ENCODE measurements at places on chromosomes 7 and 10.

DNA sequence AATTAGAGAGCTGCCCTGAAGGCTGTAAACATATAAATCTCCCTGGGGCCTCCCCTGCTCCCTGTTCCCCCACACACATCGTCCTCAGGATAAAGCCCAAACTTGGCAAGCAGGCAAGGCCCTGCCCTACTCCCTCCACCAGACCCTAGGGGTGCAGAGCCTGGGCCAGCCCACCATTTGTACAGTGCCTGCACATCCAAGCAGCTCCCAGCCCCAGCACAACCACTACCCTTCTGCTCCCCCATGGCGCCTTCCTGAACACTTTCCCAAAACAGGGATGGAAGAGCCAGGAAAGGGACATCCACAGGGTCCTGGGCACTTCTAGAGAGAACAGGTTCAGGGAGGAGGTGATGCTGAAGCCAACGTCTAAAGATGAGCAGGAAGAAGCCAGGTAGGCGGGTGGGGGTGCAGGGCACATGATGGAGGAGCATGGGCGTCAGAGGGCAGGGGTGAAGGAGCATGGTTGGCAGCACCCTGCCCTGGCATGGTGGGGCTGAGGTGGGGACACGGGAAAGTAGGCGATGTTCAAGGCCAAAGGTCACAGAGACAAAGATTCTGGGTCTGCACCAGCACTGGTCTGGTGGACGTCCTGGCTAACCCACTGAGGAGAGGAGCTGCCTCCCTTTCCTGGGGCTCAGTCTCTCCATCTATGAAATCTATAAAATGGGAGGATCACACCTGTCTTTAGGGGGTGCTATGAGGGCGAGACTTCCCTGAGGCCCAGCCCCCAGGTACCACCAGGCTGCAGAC is 140.6 kb downstream of the ARHGAP22 start:
- DNase-seq, result no peak

DNA sequence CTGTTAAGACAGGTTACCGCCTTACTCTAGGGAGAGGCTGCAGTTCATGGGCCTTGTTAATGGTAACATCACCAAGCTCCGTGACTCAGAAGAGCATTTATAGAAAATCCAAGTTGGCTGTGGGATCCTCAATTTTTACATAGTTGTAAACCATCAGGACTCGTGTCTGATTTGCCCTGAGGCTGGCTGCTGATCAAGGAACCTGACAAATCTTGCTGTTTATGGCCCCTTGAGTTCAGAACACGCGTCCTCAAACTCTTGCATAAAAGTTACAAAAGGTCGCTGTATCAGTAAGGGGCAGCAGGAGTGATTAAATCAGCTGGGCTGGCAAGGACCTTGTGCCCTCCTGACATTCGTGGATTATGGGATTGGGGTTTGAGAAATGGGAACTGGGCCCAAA is 4.6 kb downstream of the SLC13A4 start:
- DNase-seq, result no peak

- DNase-seq, result no peak
Observed at GRCh38 chr10:11435581-11435981, 175.9 kb downstream of the USP6NL start.

DNA sequence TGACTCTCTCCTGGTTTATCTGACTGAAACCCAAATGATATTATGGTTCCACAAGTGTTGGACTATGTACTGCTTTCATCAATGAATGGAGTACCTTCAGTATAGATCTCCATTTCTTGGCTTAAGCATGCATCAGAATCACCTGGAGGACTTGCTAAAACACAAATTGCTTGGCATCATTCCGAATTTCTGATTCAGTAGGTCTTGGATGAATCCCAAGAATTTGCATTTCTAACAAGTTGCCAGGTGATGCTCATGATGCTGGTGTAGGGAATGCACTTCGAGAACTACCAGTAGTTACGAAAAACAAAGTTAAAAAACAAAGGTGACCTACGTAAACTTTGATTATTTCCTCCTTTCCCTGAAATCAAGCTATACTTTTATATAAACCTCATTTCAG is 119.0 kb upstream of the FEZF1 start:
- no peak for DNase-seq

DNA sequence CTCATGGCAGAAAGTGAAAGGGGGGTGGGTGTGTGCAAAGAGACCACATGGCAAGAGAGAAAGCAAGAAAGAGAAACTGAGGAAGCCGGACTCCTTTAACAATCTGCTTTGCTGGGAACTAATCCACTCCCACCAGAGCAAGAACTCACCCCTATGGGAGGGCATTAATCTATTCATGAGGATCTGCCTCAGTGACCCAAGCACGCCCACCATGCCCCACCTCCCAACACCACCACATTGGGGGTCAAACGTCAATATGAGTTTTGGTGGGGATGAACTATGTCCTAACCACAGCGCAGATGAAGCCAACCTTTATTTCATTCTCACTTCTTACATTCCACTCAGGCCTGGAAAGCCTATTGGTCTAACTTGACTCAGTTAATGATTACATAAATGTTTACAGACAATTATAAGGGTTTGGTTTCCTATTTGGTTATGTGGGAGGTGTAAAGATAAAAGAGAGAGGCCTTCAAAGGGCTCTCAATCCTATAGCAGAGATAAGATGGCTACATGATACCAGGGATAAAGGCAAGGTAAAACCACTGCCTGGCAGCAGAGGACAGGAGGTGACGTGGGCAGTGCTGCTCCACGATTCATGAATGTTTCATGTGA is 601.8 kb downstream of the PARD3 start:
- DNase-seq, result no peak

DNA sequence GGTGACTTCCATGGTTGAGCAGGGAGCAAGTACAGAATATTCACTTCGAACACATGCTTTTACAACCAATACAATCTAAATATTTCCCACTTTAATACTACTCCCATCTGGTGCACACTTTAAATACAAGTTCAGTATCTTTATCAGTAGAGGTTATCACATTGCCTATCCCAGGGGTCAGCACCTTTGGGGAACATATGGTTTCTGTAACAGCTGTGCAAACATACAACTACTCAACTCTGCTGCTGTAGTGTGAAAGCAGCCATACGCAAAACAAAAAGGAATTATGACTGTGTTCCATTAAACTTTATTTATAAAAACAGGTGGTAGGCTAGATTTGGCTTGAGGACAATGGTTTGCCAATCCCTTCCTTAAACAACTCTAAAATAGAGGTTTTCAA is 157.5 kb downstream of the XPNPEP1 start:
- no peak for DNase-seq

DNA sequence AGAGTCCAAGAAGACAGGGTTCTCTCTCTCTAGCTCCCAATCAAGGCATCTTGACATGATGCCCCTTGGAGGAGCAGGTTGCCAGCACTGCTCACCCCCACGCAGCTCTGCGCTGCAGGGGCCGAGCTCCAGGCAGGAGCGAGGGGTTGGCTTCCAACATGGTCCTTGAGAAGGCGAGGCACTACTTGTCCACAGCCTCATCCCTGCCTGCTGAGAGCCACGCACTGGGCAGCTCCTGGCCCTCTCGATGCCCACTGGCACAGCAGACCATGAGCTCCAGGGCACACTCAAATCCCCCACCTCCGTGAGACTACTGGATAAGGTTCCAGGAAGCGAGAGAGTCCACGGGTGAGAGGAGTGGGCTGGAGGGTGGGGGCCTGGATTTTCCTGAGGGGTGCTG is 31.1 kb downstream of the RAMP3 start:
- no peak for DNase-seq

- DNase-seq, result no peak
Observed at GRCh38 chr7:23925088-23925487, 215.1 kb downstream of the STK31 start.

GRCh38 chr10:52853704-52854103 is 81.1 kb upstream of the MBL2 start:
- DNase-seq, result no peak

GRCh38 chr10:7932301-7933036 is 114.2 kb downstream of the TAF3 start:
- DNase-seq, result no peak

DNA sequence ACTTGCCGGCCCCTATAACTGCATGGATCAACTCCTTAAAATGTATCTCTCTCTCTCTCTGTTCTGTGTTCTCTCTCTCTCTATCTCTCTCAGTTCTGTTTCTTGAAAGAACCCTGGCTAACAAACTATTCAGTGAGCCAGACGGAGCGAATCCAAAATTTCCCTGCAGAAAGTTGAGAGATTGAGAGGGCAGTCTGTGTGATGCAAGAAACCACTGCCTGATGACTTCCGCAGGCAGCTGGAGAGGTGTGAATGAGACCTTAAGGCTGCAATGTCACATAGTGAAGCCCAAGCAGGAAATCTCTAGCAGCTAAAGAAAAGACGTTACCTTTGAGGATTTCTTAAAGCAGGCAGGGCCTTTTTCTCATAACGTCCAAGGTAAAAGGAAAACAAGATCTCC is 17.3 kb downstream of the FAM107B start:
- DNase-seq, result no peak

- no peak for DNase-seq
Observed at GRCh38 chr7:78607099-78607498, 808.5 kb downstream of the PHTF2 start.

- DNase-seq, result no peak
Observed at GRCh38 chr7:83355143-83355542, 192.5 kb upstream of the PCLO start.

DNA sequence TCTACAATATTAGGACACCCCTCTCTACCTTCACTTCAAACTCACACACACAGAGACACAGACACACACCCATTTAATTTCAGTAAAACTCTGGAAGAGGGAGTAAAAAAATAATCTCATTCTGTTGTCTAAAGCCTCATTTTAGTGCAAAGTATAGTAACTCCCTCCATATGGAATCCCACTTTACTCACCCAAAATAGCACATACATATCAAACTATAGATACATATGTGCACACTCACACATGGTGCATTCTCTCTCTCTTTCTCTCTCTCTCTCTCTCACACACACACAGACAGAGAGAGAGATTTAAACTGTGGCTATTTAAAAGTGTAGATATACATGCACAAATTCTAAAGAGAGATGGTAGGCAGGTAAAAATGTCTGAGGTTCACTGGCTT is 179.6 kb upstream of the PTN start:
- no peak for DNase-seq

GRCh38 chr10:121157998-121158397 is 306.8 kb downstream of the WDR11 start:
- DNase-seq, result no peak

DNA sequence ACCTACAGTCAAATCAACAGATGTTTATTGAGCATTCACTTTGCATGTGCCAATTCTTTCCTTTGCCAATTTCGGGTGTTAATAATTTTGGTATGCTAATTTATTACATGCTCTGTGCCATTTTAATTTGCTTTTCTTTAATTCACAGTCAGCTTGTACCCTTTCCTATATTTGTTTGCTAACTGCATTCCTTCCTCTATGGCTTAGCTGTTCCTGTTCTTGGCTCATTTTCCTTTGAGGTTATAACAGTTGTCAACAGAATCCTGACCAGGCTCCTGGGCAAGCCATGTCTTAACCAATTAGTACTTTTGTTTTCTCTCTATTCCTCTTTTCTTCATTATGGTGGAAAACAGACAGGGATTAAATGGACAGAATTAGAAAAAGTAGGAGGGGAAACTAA is 73.6 kb upstream of the RPA3 start:
- DNase-seq, result no peak

GRCh38 chr7:38375453-38375852 is 102.0 kb upstream of the TARP start:
- no peak for DNase-seq

DNA sequence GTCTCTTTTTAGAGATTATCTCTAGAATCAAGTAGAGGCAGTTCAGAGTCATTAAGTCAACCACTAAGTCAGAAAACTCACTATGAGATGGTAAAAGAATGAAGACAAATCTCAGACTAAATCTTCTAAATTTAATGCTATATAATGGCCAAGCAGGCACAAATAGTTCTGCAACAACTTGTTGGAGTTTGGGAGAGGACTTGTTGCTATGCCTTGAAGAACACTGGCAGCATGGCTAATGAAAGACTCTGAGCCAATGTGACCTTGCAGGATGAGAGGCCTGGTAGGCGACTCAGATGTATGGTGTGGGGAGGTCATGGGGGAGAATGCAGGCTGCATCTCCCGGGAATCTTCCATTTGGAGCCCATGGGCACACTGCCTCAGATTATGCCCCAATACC is 128.7 kb downstream of the C1GALT1 start:
- DNase-seq, result no peak

- no peak for DNase-seq
Observed at GRCh38 chr7:108345710-108346336, 110.4 kb downstream of the NRCAM start.

GRCh38 chr7:44633254-44634186 is 27.1 kb downstream of the OGDH start:
- DNase-seq, result no peak

- DNase-seq, result no peak
Observed at GRCh38 chr7:85221796-85222195, 34.9 kb upstream of the SEMA3D start.

- no peak for DNase-seq
Observed at GRCh38 chr10:117399341-117400196, 24.3 kb upstream of the PDZD8 start.

GRCh38 chr10:24974976-24975375 is 22.6 kb upstream of the PRTFDC1 start:
- no peak for DNase-seq

GRCh38 chr7:69610374-69611084 is 12.3 kb downstream of the AUTS2 start:
- DNase-seq, result no peak

- no peak for DNase-seq
Observed at GRCh38 chr10:11237571-11237970, 219.9 kb downstream of the CELF2 start.

DNA sequence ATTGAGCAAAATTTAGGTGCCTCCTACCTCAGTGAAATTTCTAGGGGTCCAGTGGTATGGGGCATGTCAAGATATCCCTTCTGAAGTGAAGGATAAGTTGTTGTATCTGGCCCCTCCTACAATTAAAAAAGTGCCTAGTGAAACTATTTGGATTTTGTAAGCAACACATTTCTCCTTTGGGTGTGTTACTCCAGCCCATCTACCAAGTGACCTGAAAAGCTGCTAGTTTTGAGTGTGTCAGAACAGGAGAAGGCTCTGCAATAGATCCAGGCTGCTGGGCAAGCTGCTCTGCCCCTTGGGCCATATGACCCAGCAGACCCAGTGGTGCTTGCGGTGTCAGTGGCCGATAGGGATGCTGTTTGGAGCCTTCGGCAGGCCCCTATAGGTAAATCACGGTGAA is 46.0 kb downstream of the PTPRE start:
- DNase-seq, result no peak

GRCh38 chr7:2624293-2624886 is 7.4 kb upstream of the TTYH3 start:
- no peak for DNase-seq

DNA sequence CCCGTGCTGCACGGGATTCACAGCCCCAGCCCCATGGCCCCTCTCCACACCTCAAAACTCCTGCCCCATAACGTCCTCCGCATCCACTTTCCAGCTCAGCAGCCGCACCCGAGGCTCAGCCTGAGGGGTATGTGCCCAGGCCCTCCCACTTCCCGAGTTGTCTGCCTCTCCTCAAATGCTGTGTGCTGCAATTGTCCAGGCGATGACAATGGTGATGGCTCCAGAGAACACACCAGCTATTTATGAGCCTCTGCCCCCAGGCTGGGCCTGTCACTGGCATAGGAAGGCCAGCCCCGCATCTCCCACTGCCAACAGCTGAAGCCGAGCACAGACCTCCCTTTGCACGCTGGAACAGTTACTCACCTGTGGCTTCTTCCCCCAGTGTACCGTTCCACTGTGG is 2.4 kb upstream of the LDB3 start:
- no peak for DNase-seq

- no peak for DNase-seq
Observed at GRCh38 chr7:106220307-106220706, 64.5 kb downstream of the NAMPT start.

GRCh38 chr10:79069325-79070080 is 737 bp downstream of the ZMIZ1 start:
- DNase-seq, result no peak

GRCh38 chr7:45653209-45653907 is 79.2 kb downstream of the ADCY1 start:
- DNase-seq, result no peak
